ENCODE measurements at places on chromosomes 3 and 15.

DNA sequence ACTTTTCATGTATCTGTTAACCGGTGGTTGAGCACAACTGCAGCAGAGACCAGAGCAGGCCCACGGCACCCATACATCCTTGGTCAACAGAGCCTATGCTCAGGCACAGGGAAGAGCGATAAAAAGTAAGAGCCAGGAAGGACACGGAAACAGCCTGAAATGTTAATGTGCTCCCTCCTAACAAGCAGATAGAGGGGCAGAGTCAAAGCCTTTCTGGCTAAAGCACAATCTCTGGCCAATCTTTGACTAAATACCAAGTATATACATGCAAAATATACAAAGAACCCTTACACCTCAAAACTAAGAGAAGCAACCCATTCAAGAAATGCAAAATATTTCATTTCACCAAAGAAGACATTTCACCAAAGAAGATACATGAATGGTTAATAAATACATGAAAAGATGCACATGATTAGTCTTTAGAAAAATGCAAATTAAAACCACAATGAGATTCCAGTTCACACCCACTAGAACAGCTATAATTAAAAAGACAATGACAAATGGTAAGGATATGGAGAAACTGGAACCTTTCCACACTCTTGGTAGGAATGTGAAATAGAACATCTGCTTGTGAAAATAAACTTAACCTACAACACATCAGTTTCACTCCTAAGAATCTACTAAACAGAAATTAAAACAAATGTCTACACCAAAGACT is 88.0 kb downstream of the OSBPL10 start:
- no peak for DNase-seq

GRCh38 chr15:36879568-36880222 is 220.7 kb downstream of the MEIS2 start:
- DNase-seq: no peak

DNA sequence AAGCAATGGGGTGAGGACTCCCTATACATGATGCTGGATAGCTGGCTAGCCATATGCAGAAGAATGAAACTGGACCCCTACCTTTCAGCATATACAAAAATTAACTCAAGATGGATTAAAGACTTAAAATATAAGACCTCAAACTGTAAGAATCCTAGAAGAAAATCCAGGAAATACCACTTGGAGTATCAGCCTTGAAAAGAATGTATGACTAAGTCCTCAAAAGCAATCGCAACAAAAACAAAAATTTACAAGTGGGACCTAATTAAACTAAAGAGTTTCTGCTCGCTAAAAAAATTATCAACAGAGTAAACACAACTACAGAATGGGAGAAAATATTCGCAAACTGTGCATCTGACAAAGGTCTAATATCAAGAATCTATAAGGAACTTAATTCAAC is 94.3 kb downstream of the XRN1 start:
- DNase-seq: no peak

GRCh38 chr3:177673112-177673914 is 476.0 kb upstream of the TBL1XR1 start:
- no peak for DNase-seq

DNA sequence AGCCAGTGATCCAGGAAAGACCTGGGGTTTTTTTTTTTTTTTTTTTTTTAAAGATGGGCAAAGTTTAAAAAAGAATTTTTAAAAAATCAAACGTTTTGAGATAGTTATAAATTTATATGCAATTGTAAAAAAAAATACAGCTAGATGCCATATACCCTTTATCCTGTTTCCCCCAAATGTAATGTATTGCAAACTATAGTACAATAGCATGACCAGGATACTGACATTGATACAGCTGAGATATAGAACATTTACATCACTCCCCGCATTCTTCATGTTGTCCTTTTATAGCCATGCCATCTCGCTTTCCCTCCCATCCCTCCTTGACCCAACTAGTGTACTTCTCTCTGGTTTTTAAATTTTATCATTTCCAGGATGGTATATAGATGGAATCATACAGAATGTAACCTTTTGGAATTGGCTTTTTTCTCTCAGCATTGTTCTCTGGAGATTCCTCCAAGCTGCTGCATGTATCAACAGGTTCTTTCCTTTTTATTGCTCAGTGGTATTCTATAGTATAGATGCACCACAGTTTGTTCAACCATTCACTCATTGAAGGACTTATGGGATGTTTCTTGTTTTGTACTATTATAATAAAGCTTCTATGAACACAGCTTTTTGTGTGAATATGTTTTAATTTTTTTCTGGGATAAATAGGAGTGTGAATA is 104.9 kb downstream of the CGNL1 start:
- no peak for DNase-seq

GRCh38 chr3:124064050-124064449 is 72.1 kb upstream of the ROPN1 start:
- DNase-seq: no peak

GRCh38 chr3:119420196-119420595 is 43.2 kb downstream of the TMEM39A start:
- no peak for DNase-seq

DNA sequence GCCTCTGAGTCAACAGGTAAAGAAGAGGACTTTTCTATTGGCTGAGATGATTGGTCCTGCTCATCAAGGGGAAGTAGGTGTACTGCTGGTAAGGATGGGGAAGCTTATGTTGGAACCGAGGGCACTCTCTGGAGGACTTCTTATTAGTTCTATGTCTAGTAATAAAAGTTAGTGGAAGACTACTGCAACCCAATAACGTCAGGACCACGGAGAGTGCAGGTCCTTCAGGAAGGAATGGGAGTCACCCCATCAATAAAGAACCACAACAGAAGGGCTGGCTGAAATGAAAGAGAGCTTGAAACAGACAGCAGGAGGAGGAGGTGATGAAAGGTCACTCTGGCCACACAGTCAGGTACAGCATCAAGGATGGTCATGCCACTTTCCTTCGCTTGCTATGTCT is 68.8 kb upstream of the PRR23E start:
- no peak for DNase-seq

DNA sequence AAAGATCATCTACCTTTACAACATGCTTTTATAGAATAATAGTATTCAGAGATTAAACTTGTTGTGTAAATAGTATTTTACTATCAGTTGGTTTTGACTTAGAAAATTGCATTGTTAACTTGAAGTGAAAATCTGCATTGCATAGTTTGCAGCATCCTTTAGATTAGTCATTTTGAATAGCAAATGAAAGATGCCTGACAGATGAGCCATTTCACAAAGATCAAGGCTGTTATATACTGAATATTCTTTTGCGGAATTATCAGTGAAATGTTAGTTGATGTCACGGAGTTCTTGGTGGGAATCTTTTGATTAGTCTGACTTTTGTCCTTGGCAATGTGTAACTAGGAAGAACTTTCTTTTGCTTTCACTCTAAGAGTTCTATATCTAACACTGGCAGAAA is 24.5 kb downstream of the RSRC1 start:
- no peak for DNase-seq

DNA sequence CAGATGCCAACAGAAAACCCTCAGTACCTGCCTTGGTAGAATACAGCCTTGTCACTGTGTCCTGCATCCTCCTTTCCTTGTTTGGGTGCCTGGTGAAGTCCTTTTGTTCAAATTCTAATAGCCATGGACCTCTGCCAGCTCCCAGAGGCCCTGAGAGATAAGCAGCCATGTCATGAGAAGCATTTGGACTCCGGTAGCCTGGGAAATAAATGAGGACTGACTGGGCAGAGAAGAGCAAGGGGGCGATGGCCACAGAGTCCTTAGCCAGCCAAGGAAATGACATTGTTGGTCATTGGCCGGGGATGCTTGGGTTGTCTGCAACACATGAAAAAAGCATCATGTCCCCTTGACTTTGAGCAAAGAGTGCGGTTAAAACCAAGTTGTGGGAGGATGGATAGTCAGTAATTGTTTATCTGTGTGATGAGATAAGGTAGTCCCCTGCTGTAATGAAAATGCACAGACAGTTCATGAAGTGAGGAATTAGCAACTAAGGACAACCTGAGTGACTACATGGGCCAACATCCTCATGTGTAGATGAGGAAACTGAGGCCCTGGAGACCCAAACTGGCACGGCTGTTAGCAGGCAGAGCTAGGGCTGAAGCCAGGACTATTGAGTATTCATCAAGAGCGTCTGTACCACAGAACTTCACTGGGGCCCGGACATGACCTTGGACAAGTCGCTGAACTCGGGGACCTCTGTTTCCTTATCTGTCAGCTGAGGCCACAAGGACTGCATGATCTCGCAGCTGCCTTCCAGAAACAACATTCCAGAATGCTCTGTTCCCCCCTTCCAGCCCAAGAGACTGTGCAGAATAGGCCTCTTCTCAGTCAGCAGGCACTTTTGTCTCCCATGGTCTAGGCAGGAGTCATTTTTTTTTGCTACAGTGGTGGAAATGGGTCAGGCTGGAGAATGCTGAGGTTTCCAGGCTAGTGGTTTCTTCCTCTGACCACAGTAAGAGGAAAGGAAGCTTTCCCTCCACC is 90.5 kb upstream of the CTDSPL start:
- DNase-seq: no peak

- no peak for DNase-seq
Measured at GRCh38 chr3:107275511-107275910, 101.7 kb upstream of the CCDC54 start.

GRCh38 chr15:61916104-61916503 is 144.1 kb downstream of the VPS13C start:
- no peak for DNase-seq

- no peak for DNase-seq
Measured at GRCh38 chr3:141508067-141508436, 21.2 kb downstream of the RASA2 start.

DNA sequence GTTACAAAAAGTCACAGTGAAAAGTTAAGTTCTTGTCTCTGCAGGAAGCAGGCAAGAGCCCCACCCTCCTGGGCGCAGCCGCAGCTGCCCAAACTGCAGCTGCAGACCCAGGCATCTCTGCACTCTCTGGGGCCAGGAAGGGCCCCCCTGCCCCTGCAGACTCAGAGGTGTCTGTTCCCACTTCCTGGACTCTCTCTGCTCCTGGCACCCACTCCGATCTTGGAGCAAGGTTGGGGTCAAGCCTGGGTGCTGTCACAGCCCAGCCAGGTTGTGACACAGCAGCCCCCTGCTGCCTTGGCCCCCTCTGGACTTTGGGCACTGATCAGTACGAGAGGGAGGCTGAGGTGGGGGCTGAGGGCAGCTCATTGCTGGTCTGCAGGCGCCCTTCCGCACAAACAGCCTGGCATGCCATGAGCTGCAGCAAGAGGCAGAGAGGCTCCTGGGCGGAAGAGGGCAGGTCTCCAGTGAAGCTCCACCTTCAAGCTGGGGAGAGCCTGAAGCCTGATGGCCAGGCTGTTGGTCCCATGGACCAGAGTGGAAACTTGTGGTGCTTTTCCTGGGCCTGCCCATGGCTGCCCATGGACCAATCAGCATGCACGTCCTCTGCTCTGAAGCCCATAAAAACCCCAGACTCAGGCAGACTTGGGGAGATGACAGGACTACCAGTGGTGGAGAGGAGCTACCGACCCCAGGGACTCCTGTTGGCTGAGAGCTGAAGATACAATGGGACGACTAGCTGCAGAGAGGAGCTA is 42.9 kb upstream of the LRRFIP2 start:
- no peak for DNase-seq

GRCh38 chr3:19074257-19074900 is 73.9 kb upstream of the KCNH8 start:
- no peak for DNase-seq

GRCh38 chr3:162770551-162770950 is 1273.9 kb downstream of the OTOL1 start:
- DNase-seq: no peak

DNA sequence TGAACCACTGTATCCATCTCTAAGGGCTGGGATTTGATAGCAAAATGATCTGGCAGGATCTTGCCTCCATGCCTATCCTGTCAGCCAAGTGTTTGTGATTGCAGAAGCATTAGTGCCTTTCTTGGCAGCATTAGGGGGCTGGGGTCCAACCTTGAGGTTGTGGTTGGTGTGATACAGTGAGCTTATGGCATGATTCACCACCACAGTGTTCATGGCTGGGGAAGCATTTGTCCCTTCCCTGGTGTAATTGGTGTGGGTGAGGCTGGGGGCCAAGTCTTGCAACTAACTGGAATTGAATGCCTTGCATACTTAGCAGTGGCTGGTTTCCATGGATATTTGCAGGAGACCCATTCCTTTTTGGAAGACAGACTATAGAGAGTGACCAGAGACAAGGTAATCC is 271.0 kb upstream of the TBL1XR1 start:
- DNase-seq: no peak

DNA sequence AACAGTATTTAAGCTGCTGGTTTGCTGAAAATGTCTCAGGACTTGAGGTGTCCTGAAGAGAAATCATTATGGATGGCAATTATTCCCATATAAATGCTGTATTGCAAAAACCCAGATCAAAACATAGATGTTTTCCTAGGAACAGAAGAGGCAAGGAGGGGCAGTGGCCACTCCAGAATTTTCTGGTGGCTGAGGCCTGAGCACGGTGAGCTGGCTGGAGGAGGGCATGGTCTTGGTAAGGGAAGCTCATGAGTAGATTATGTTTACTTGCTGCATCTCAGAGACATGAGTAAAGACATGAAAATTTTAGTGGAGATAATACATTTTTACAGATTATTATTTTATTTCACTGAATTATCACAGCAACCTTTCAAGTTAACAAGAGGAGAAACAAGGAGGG is 31.1 kb downstream of the PGPEP1L start:
- no peak for DNase-seq

- no peak for DNase-seq
Measured at GRCh38 chr3:171526146-171526545, 65.9 kb upstream of the TNIK start.

DNA sequence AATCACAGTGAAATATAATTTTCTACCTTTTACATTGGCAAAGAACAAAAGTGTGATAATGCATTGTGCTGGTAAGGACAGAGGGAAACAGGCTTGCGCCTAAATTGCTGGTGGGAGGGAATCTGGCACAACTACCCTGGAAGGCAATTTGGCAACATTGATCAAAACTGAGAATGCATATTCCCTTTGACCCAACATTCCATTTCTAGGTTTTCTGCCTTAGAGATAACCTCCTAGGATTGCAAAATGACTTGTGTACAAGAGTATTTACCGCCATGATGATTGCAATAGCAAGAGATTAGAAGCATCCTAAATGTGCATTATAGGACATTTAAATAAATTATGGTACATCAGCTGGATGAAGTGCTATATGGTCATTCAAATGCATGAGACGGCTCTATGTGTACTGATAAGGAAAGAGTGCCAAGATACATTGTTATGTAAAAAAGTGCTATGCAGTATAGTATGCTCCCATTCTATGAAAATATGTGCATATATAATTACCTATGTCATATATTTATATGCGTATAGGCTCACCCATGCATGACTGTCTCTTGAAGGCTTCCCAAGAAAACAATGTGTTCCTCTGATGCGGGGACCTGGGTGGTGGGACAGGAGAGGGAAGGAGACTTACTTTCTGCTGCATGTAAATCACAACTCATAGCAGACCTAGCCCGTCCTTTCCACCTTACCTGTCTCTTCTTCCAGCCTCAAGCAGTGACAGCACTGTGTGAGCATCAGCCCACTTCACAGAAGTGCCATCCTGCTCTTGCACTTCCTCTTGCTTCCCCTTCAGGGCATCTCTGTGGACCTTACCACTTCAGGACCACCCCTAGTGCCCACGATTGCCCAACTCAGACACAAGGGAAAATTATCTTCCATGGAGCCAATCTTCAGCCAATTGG is 249.9 kb upstream of the TLE3 start:
- no peak for DNase-seq

- DNase-seq: no peak
Measured at GRCh38 chr15:88908697-88909621, 4.2 kb downstream of the MFGE8 start.
